ENCODE measurements at places on chromosomes 12 and 14. TPM values are rescaled to one million over a fixed set of nuclear protein-coding genes. Genes with fewer than 3 reads are reported as not detected.

ACSS3 gene
- total RNA-seq: not detected

AQP6 gene
- total RNA-seq: not detected

DNA sequence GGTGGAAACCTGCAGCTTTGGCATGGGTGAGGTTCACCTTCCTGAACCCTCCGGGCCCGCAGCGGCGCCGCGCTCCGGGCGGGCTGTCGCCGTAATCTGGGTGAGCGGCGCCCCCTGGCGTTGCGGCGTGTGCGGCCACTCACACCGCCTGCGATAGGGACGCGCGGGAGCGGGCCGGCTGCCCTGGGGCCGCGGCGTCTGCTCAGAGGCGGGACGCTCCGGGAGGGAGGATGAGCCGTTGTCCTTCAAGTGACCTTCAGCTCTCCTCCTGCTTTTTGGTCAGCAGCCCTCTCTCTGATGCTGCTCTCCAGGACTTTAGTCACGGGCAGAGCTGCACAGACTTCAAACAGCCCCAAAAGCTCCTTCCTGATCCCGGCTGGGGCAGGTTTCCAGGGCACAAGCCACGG is 211.7 kb upstream of the FKBP4 start:
- peak; percentile 7 for DNase-seq

GRCh38 chr12:3165078-3165980 is 88.2 kb downstream of the TSPAN9 start:
- no peak for DNase-seq

DNA sequence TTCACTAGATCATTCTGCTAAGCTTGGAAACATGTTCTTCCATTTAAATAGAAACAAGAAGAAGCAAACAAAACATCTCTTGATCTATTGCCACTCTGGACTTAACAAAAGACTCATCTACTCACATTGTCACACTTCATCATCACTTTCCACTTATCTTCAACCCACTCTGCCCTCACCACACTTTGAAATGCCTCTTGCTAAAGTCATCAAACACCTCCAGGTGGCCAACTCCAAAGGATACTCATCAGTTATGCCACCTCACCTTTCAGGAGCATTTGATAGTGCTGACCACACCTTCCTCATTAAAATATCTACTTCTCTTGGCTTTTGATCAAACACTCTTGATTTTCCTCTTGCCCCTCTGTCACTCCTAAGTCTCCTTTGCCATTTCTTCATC is 7.2 kb downstream of the EFCAB11 start:
- no peak for DNase-seq

GRCh38 chr14:78836777-78837176 is 666.6 kb downstream of the NRXN3 start:
- DNase-seq: no peak

All from activated T-cell treated with anti-CD3 and anti-CD28 coated beads, Interleukin-2, amount 50 U/mL, for 4 hours (primary cell).